ENCODE measurements at places on chromosomes 16 and 17.
A peak's percentile ranks its signal among the peaks of the same experiment; 100 is the strongest.

- no peak for DNase-seq
Measured at GRCh38 chr17:69357701-69358100, 30.8 kb upstream of the ABCA5 start.

DNA sequence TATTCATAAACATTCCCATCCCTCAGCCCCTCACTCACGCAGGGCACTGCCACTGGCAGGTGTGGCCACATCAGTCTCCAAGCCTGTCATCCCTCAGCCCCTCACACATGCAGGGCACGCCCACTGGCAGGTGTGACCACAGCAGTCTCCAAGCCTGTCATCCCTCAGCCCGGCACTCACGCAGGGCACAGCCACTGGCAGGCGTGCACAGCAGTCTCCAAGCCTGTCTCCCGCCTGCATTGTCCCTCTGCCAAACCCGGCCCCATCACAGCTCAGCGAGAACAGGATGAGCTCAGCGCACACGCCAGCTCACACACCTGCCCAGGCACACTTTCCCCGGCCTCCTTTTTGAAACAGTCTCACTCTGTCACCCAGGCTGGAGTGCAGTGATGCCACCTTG is 11.4 kb upstream of the KREMEN2 start:
- DNase-seq = no peak

GRCh38 chr17:35243561-35244340 is 879 bp downstream of the SLFN5 start:
- DNase-seq = peak; percentile 55

GRCh38 chr16:25060920-25061319 is 45.8 kb upstream of the ARHGAP17 start:
- peak; percentile 28 for DNase-seq

GRCh38 chr16:29198731-29199521 is 207.6 kb downstream of the NPIPB11 start:
- DNase-seq = no peak

- DNase-seq = no peak
Measured at GRCh38 chr16:85018529-85019236, 7.3 kb upstream of the ZDHHC7 start.

DNA sequence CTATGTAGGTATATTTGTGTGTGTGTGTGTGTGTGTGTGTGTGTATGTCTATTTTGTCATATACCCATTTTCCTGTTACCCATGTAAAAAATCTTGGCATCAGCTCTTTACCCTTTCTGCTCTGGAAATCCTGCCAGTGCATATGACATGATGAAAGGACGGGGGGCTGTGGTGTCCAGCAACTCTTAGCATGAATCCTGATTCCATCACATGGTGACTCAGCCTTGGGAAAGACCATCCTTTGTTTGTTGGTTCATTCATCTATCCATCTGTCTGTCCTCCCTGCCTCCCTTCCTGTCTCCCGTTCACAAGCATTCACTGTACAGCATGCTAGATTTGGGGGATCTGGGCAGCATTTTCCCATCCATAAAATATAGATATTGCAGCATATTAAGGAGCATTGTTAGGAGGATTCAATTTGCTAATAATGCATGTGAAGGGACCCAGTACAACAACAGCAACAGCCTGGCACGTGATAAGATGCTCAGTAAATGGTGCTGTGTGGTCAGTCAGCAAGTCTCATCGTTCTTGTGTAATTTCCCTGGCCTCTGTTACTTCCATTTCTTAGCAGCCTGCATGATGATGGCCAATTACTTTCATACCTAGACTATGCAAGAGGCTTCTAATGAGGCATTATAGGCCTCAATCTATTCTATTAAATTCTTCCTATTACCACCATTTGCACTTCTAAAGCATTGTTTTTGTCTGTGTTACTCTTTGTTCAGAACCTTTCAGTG is 191.0 kb downstream of the PRKCA start:
- no peak for DNase-seq

DNA sequence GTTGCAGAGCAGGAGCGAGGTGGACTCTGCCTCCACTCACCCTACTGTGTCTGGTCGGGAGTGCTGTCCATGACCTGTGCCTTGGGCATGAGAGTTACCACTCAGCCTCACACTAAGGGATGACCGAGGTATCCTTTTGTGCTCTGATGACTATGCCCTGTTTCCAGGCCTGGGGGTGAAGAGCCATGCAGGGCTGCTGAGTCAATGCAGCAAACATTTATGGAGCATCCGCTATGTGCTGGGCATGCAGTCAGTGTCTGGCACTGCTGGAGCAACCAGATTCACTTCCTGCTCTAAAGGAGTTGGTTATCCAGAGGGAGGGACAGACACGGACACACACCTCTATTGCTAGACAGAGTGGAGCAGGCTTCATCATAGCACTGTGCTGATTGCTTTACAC is 7.6 kb upstream of the HNF1B start:
- DNase-seq = no peak

DNA sequence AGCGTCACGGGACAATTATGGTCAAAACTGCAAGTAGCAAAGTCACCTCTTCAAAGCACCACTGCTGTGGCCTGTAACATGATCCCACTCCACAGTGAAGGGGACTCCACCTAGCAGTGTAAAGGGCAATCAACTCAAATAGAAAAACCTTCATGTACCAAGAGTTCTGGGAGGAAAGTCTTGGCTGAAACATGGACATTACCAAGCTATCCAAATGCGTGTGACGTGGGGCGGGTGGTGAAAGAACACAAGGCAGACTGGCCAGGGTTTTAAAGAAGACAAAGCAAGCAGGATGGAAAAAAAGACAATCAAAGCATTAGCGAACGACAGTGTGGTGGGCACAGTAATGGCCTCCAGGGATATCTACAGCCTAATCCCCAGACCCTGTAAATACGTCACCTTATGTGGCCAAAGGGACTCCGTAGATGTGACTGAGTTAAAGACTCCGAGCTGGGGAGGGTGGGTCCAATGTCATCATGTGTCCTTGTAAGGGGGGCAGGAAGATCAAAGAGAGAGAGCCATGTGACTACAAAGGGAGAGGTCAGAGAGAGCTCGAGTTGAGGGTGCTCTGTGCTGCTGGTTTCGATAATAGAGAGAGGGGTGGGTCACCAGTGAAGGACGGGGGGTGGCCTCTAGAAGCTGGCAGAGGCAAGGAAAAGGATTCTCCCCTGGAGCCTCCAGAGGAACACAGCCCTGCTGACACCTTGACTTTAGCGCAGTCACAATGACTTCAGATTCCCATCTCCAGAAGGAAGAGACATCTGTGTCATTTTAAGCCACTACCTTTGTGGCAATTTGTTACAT is 6.0 kb downstream of the HSDL1 start:
- DNase-seq = no peak

- DNase-seq = no peak
Measured at GRCh38 chr16:73206151-73206707, 158.3 kb upstream of the ZFHX3 start.

- no peak for DNase-seq
Measured at GRCh38 chr17:68599091-68599490, 2.1 kb downstream of the FAM20A start.

DNA sequence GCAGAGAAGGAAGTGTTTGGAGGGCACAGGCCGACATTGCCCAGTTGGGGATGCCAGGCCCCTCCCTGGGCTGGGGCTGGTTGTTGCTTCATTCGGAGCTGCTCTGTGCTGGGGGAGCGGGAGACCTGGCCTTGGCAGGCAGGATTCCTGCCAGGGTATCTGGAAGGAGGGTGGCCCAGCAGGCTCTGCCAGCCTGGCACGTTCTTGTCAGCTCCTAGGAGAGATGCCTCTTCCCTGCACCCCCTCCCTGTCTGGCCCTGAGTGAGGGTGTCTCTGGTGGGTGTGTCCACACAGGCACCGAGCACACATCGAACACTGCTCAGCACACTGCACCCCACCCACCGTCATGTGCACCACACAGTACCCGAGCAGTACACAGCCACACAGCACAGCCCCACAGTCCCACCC is 35.2 kb downstream of the ARHGAP23 start:
- DNase-seq = no peak

All from activated gamma-delta T cell treated with Interleukin-2 at 50 U/mL for 16 hours (primary cell).